ENCODE measurements at places on chromosomes 4 and X.

DNA sequence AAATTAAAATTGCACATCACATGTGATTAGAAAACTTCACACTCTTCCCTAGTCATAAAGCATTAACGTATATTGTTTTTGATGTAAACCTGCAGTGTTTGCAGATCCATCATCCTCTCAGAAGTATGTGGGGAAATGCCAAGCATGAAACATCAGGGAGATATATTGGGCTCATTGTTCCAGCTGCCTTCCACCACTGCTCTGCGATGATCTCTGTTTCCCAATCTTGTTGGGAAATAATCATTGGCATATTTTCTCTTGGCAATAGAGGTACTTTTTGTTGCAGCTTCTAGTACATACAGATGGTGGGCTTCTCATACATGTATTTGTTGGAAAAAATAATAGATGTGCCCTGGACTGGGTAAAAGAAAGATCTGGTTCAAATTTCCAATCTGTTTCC lies 466.3 kb upstream of the HS3ST1 start:
- no peak for DNase-seq

DNA sequence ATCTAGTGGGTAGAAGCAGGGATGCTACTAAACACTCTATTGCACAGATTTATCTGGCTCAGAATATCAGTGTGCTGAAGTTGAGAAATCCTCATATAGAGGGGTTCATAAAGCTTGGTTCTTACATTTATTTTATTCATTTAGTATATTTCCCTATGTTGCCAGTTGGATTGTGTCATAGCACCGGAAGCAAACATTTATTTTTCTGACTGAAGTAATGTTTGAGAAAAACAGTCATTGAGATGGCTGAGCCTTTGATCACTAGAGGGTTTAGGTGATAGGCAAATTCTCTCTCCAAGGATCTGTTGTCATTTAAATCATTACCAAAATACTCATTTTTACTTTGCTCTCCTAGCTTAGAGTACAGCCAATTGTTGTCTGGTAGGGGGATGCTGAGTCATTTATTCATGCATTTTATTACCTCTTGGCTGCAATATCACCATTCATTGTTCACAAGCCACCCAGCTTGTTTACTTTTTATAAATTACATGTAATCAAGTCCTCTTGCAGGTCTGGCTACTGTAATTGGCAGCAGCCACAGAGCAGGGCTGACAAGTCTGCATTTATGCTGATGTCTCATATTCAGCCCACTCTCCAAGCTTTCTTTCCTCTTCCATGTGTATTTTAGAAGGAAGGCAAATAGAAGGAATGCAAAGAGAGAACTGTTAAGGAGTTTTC lies 15.2 kb downstream of the GAB1 start:
- no peak for DNase-seq

DNA sequence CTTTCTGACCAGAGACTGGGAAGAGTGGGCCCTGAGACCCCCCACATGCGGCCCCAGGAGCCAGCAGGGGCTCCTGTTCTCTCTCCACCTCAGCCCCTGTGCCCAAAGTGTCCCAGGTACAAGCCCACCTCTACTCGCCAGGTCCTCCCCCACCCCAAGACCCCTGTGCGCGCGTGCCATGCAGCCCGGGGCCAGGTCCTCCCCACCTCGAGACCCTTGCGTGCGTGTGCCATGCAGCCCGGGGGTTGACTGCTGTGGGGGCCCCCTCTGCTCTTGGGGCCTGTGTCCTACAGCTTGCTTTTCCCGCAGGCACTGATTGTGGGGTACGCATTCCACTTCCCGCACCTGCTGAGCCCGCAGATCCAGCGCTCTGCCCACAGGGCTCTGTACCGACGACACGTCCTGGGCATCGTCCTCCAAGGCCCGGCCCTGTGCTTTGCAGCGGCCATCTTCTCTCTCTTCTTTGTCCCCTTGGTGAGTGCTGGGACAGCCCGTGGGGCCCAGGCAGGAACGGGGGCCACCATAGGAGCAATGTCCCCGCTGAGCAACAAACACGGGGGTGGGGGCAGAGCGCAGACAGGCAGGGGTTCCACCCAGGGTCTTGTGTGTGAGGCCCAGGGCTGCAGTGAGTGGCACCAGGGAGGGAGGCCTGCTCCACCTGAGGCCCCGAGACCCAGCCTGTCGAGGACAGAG lies 20.3 kb downstream of the DGKQ start:
- no peak for DNase-seq

DNA sequence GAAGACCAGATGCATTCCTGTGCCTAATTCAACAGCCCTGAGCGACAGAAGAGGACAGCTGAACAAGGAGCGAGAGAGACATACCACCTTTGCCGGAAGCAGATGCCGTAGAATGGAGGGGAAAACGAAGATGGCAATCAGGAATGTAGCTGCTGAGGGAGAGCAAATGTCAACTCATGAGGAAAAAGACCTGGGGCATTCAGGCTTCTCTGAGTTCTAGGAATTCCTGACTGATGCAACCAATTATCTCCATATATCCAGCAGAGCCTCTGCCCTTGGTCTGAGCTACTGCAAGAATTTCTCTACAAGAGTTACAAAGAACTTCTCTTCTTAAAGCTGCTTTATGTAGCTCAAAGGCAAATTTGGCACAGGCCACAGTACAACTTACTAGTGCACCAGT lies 40.5 kb upstream of the INPP4B start:
- DNase-seq, result no peak

GRCh38 chr4:128776794-128777216 lies 32.7 kb upstream of the JADE1 start:
- peak; percentile 91 for DNase-seq

DNA sequence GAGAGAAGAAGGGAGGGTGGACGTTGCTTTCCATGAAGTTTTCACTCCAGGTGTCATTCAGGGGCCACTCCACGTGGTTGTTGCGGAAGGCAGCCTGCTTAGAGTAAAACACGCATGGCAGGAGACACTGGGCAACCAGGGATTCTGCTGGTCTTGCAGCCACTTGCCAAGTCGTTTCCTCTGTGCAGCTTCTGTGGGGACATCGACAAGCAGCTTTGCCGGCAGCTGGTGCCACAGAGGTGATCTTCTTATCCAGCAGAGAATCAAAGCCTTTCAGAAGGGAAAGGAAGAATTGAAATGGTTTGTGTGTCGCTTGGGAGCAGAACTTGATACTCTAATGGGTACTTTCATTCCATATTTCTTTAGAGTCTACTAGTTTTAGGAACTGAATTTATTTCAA lies 867.1 kb upstream of the TENM3 start:
- DNase-seq, result no peak

DNA sequence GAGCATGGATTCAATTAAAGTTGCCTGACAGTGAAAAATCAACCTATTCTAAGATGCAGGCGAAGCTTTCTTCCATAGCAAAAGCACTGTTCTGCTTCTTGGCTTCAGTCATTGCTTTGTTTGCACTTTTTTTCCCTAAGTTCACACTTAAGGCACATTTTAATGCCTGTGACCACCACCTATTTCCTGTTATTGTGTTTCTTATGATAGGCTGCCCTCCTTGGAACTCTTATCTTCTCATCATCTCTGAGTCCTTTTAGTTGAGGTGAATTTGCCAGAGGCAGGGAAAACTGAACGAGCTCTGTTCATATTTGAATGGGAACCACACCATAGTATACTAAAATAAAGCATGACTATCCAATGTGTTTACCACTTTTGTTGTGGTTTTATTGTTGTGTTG lies 119.8 kb downstream of the SPCS3 start:
- no peak for DNase-seq

GRCh38 chr4:106036334-106036733 lies 141.1 kb downstream of the NPNT start:
- DNase-seq, result no peak

DNA sequence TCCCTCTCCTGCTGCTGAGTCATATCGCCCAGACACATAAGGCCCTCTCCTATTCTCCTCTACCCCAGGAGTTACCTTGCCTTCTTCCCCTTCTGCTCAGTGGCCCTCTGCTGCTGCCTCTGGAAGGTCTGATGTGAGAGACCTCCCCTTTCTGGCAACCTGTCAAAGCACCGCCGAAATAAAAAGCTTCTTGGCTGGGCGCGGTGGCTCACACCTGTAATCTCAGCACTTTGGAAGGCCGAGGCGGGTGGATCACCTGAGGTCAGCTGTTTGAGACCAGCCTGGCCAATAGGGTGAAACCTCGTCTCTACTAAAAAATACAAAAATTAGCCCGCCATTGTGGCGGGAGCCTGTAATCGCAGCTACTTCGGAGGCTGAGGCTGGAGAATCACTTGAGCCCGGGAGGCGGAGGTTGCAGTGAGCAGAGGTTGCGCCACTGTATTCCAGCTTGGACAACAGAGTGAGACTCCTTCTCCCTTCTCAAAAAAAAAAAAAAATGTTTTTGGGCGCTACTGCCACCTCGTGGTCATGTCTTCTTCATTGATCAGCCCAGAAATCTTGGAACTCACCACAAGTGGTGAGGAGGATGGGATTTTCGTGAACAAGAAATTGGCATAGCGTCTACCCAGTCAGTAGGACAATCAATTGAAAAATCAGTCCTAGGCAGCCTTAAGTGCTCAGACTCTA lies 8.6 kb upstream of the ZXDA start:
- peak; percentile 55 for DNase-seq
